ENCODE measurements at places on chromosomes 1 and 21.

DNA sequence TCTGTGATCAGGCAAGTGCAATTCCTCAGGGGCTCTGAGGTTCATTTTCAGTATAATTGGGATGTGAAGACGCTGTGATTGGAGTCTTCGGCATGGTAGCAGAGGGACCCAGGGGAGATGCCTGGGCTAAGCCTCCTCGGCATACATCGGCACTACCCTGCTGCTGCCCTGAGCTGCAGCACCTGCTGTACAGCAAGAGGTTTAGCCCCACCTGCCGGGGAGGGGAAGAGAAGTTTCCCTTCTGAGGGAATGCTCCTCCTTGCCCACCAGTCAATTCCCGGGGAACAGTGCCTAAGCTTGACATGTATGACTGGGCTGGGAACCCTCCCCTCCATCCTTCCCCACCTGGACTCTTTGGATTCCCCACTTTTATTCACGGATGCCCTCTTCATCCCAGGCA lies 24.9 kb downstream of the CNIH3 start:
- DNase-seq: no peak

- DNase-seq: no peak
Observed at GRCh38 chr1:53639251-53639763, 99.7 kb downstream of the GLIS1 start.

- no peak for DNase-seq
Observed at GRCh38 chr1:21925334-21925940, 11.7 kb downstream of the HSPG2 start.

GRCh38 chr1:162324396-162324795 lies 52.3 kb downstream of the SPATA46 start:
- no peak for DNase-seq

- no peak for DNase-seq
Observed at GRCh38 chr21:45318556-45319404, 31.1 kb upstream of the POFUT2 start.

- no peak for DNase-seq
Observed at GRCh38 chr1:74596717-74597116, 76.9 kb downstream of the ERICH3 start.

- DNase-seq: peak; percentile 77
Observed at GRCh38 chr1:153568367-153569099, 2.9 kb upstream of the S100A2 start.

DNA sequence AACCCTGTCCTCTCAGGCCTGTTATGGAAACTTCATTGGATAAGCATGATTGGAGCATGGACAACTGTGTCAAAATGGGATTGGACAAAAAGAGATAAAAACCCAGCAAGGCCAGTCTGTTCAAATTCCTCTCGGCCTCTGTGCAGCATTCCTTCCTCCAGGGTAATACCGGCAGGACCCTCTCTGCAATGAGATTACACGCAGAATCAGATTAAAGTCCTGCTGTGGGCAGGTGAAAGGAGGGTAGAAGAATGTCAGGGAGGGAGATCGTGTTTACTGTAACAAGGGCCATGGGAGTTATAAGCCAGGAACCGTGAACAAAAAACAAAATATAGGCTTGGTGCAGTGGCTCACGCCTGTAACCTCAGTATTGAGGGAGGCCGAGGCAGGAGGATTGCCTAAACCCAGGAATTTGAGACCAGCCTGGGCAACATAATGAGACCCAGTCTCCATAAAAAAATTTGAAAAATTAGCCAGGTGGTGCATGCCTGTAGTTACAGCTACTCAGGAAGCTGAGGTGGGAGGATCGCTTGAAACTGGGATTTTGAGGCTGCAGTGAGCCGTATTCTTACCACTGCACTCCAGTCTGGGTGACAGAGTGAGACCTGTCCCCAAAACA lies 5.6 kb upstream of the EFHD2 start:
- DNase-seq: no peak

DNA sequence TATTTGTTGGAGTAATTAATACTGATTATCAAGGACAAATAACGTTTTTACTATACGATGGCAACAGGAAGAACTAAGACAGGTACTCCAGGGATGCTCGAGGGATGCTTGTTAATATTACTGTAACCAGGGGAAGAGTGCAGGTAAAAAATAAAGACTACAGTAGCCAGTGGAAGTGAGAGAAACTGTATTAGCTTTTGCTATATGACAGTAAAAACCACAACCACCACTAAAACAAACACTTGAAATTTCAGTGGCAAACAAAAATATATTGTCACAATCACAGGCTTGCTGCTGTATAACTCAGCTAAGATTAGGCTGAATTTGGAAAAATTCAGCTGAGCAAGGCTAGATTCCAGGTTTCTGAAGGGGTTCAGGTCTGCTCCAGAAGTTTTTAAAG lies 812.6 kb upstream of the ADGRL4 start:
- no peak for DNase-seq

DNA sequence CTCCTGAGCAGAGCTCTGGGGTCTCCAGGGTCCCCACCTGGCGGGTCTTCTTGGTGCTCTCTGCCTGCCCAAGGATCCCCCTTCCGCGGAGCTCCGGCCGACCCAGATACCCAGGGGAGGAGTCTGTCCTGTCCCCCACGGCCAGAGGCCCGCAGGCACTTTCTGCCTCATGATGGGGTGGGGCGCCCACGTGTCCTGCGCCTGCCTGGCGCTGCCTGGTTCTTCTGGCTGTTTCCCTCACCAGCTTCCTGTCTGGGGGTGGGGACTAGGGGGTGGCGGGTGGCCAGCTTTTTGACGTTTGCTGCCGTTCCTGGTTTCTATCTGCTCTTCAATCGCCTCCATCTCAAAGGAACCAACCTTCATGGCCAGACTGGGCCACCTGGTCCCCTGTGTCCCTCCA lies 313.3 kb upstream of the VAMP3 start:
- DNase-seq: no peak

DNA sequence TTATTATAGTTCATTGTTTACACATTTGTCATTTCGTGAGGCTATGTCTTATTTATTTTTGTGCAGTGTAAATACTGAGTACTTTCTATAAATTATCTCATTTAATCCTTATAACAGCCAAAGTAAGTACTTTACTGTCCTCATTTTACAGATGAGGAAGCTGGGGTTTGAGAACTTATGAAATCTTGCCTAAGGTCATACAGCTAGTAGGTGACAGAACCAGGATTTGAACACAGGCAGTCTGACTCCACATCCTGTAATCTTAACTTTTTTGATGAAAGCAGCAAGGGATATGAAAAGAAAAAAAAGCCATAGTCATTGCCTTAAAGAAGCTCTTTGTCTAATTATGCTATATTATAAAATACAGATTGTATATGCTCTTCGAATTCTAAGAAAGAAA lies 107.1 kb upstream of the BMP8A start:
- no peak for DNase-seq

DNA sequence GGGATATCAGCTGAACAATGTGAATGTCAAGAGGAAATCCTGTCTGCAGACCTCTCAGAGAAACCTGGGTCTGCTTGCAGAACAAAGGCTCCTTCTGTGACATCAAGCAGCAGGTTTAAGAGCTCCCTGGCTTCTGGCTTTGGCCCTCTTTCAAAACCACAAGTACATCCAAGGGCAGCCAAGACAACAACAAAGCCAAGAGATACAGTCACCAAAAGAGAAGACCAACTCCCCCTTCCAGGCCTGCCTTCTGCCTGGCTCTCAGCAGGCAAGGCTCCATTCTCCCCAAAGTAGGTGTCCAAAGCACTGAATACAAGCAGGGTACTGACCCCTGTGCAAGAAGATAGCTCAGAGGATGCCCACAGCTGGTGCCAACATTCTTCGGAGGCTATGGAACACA lies 11.5 kb downstream of the BCAR3 start:
- no peak for DNase-seq

- DNase-seq: no peak
Observed at GRCh38 chr1:172122381-172122780, 281.1 kb downstream of the DNM3 start.

- no peak for DNase-seq
Observed at GRCh38 chr1:94961988-94962387, 35.1 kb upstream of the CNN3 start.

DNA sequence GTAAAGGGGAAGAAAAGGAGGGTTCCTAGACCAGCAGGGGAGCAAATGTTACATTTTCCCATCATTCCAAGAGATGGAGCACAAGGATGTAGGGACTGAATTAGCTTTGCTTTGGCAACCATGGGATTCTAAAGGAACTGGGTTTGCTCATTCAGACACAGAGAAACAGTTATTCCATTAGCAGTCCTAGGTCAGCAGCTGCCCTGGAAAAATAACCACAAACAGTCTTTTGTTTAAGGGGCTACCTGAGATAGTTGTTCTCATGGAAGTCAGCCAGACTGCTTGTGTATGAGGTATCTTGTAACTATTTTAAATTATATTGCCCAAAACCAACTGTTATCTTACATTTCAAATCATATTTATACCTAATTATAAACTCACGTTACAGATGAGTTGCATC lies 58.4 kb upstream of the VCAM1 start:
- DNase-seq: no peak

DNA sequence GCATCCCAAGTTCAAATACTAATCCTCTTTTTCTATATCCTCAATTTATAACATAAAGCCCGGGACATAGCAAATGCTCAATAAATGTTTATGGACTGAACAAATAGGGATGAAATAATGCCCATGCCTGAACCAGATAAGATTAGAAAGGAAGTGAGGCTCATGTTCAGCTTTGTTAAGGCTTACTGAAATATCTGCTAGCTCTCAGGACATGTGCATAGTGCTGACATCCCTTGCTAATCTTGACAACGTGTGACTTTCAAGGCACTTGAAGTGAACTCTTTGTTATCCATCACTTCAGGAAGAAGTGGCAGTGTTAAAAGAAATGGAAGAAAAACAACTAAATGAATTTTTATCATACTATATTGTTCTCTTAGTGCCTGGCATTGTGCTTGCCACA lies 260.3 kb upstream of the SGIP1 start:
- DNase-seq: no peak

DNA sequence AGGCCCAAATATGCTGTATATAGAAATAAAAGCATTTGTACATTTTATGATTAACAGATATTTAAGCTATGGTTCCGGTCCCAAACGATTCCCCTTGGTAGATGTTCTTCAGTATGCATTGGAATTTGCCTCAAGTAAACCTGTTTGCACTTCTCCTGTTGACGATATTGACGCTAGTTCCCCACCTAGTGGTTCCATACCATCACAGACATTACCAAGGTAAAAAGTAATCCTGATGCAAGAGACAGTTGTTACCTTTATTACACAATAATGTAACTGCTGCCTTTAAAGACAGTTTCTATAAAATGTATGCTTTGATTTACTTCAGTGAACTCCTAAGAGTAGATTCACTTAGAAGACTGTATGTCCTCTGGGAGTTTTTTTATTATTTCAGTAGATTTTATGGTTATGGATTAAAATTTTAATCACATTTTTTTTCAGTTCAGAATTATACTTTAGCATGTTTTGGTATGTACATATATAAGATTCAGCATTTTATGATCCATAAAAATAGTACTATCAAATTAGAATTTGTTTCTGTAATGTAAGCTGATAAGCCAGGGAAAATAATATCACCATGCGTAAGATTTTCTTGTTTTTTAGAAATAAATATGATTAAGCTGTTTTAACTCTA lies 96.5 kb downstream of the USP25 start:
- peak; percentile 58 for DNase-seq

- no peak for DNase-seq
Observed at GRCh38 chr1:178726545-178726944, 1.5 kb downstream of the RALGPS2 start.

GRCh38 chr1:9599741-9600140 lies 11.0 kb downstream of the TMEM201 start:
- DNase-seq: no peak

- DNase-seq: peak; percentile 75
Observed at GRCh38 chr1:169586395-169587255, at the start of gene F5. Gene F5, minus strand, starts transcription at chr1:169586481. Its CDS starts 95 bp downstream, at chr1:169586386.

GRCh38 chr1:75328691-75329090 lies 194.5 kb downstream of the LHX8 start:
- DNase-seq: no peak

DNA sequence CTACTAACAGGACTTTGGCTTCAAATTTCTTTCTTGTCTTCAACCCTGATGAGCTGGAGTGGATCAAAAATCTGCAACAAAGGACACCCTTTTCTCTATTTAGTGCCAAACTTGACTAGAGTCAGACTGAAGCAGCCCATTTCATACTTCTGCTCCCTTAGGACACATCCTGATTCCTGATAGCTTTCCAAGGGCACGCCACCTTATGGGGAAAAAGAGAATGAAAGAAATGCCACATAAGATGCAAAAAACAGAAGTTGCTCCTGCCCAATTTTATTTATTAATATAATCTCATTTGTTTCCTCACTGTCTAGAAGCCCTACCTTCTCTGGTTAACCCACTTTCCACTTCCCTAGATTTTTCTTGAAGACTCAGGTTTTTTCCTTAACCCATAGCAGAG lies 72.7 kb upstream of the NBPF4 start:
- no peak for DNase-seq

DNA sequence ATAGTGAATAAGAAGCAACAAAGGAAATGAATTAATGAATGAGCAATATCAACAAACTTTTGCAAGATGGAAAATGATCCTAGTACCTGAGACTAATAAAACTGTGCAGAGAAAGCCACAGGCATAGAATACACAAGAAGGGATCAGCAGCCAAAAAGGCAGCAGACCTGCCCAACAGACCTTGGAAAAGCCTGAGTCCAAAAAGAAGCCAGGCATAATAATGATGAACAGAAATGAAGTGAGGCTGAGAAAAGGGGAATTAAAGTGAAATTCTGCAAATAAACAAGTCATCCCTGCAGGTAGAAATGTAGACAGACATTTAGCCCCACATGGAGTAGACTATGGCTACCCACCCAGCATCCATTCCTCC lies 10.3 kb upstream of the PHTF1 start:
- no peak for DNase-seq

GRCh38 chr1:25922971-25923552 lies 16.8 kb upstream of the STMN1 start:
- DNase-seq: peak; percentile 11

GRCh38 chr1:241286486-241286885 lies 70.5 kb downstream of the RGS7 start:
- no peak for DNase-seq

- no peak for DNase-seq
Observed at GRCh38 chr1:205917466-205918238, 25.6 kb downstream of the SLC26A9 start.

DNA sequence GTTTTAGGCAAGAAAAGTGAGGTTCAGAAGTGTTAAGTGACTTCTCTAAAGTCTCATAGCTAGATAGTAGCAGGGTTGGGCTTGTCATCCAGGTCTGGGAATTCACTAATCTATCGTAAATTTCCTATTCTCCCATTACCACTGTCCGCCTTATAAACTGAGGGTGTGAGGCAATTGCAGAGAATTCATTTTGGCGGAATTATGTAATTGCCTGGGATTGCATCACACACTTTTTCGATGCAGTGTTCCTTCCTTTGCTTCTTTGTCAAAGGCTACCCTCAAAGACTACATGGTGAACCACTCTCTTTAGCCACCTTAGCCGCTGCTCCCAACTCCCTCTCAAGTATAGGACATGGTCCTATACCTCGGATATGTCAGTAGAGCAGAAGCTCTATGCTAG lies 19.1 kb downstream of the SELP start:
- no peak for DNase-seq

- DNase-seq: no peak
Observed at GRCh38 chr1:181739214-181739613, 255.9 kb downstream of the CACNA1E start.

- no peak for DNase-seq
Observed at GRCh38 chr1:232655028-232655745, 25.3 kb upstream of the SIPA1L2 start.

GRCh38 chr1:88608139-88608943 lies 75.7 kb upstream of the PKN2 start:
- DNase-seq: no peak

- DNase-seq: no peak
Observed at GRCh38 chr1:204627436-204627835, 58.1 kb downstream of the LRRN2 start.
